ENCODE measurements at places on chromosomes 6 and 20.

DNA sequence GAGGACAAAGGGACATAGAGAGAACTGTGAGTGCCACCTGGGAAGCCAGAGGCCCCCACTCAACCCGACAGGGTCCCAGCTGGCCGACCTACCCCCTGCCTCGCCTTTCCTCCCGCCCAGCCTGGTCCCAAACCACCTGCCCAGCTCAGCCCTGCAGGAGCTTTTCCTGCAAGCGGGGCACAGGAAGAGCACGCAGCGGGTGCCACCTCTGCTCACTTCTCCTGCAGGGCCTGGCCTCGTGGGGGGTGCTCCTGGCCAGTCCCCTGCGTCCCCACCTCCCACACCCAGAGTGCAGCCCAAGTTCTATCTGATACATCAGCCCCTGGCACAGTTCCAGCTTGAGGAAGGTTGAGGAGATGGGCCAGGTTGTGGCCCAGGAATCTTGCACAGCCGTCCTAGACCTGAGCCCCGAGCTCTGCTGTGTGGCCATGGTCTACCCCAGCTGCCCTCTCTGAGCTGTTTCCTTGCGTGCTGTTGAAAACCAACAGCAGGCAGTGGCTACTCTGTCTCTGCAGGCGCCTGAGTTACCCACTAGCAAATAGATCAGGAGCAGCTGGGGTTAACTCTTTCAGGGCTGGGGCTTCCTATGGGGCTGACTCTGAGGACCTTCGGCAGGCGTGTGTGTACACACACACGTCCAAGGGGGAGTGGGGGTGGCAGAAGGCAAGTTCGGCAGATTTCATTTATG is 1.7 kb downstream of the NECAB3 start:
- DNase-seq: no peak

DNA sequence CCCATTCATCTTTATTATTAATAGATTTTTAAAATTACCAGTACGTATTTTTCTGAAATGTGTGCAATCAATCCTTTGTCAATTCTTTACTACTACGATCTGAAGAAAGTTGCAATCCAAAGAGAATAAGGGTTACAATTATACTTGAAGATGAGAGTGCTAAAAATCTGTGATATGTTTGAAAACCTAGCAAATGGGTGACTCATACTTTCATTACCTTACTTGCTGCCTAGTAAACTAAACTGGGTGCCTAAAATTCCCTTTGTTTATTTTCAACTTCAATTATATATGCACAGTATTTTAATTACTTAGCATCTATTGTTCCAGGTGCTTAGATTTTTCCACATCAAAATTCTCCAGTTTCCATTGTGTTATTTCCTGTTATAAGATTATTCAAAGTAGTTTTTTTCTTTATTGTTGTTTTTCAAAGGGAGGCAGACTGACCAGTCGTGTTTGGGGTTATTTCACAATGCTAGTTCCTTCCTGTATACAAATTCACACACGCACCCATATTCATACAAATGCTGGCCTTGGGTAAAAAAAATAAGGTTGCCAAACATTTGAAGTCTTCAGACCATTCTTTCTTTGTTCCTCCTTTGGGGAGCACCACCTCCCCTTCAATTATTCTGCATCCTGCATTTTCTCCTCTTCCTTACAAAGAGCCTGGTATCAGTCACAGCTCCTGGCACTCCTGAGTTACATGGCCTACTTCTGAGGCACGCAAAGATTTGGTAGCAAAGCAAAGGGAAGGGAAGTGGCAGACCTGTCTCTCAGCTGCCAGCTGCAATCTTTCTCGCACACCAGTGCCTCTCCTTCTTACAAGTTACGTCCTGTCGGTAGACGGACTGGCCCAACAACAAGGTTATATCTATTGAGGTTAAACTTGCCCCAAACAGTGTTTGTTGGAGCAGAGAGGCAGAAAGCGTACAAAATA is 16.2 kb upstream of the FAM135A start:
- DNase-seq: no peak

GRCh38 chr20:62631336-62632308 is 10.7 kb upstream of the SLCO4A1 start:
- DNase-seq: no peak

GRCh38 chr6:79070206-79070825 is 7.7 kb downstream of the PHIP start:
- DNase-seq: no peak

GRCh38 chr20:45346291-45346718 is 1.9 kb downstream of the SDC4 start:
- DNase-seq: no peak

All from stimulated activated CD4-positive, alpha-beta T cell treated with anti-CD3 and anti-CD28 coated beads, Interleukin-4, amount 100 ng/mL, for 1 hour (primary cell).